Stimulated activated CD4-positive, alpha-beta T cell treated with anti-CD3 and anti-CD28 coated beads, Interleukin-2, amount 100 ng/mL, for 48 hours (primary cell): ENCODE measurements at places on chromosomes 4 and X.

- DNase-seq: no peak
Observed at GRCh38 chrX:129686422-129686948, 31.7 kb upstream of the APLN start.

- no peak for DNase-seq
Observed at GRCh38 chr4:146442801-146443200, 78.9 kb downstream of the SLC10A7 start.

GRCh38 chrX:75968293-75968692, 183.2 kb upstream of the MAGEE2 start:
- DNase-seq: no peak

DNA sequence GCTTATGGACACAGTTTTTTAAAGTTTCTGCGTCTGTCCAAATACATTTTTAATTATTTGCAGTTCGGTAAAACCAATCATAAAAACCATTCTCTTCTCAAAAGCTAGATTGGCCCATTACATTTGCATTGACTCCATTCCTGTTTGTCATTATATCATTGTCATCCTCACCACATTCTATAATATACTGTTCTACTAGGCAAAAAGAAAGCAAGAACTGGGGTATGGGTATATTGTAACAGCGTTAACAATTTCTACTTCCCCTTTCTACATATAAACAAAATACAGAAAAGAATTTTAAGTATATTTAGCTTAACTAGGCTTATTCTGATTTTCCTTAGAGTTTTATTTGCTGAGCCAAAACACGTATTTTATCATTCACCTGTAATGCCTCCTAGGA, 91.8 kb downstream of the RAP1GDS1 start:
- DNase-seq: no peak

DNA sequence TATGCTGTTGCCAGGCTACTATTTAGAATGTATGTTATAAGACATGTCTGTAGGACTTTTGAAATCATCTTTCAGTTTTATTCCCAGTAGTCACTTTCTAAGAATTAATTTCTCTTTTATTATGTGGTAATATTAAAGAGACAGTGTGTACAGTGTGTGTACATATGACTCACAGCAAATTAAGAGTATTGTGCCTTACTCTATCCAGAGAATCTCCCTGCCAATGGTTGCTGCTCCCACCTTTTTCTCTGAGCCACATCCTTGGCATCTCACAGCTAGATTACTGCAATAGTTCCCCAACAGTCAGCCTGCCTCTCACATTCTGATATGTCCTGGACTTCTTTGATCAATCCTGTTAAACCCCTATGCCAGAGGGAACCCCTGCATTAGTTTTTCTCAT, 114.5 kb downstream of the ANXA5 start:
- no peak for DNase-seq
